ENCODE measurements at places on chromosomes 6 and 20.

- no peak for DNase-seq
Measured at GRCh38 chr6:140921366-140922226, 1211.1 kb upstream of the GJE1 start.

DNA sequence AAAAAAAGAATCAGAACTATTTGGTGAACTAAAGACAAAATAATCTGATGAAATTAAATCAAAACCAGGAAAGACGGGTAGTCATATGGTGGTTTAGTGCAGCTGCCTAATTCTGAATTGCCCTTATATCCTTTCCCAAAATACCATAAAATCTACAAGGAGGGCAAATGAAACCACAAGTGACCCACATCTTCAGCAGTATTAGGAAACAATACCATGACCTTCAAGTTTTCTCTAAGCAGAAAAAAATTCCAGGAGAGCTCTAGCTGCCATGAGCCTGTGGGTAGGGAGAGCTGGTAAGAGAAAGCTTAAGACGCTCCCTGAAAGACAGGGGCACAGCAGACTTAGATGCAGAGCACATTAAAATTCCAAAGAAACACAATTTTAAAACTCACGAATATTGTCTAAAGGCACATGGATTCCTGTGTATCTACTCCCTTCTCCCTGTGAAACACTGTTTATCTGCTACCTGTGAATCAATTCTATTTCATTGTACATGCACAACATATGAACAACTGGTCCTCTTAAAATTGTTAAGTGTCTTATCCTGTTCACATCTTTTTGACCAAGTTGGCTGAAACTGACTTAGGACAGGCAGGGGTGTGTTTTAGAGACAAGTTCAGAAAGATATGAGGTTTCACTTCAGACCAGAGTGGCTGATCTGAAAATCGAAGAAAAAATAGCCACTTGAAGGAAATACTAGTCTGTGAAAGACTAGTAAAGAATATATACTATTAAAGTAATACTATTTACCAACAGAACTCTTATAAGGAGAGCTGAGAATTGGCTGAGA, 153.6 kb upstream of the SHLD1 start:
- DNase-seq: no peak

GRCh38 chr20:11502671-11503070, 415.0 kb upstream of the BTBD3 start:
- no peak for DNase-seq

DNA sequence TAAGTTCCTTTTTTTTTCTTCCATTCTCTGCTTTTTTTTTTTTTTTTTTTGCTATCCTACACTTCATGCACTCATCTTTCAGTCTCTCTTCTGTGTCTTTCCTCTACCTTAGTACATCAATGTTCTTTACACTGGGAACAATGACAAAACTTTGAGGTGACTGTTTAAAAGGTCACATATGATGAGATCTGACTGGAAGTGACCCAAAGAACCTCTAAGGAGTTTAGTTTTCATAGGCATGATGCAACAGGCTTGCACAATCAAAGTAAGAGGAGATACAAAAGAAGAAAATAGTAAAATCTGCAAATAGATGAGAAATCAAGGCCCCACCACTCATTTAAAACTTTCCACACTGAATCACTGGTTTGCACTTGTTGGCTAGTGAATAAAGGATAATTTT, 840.8 kb downstream of the TBC1D32 start:
- no peak for DNase-seq

DNA sequence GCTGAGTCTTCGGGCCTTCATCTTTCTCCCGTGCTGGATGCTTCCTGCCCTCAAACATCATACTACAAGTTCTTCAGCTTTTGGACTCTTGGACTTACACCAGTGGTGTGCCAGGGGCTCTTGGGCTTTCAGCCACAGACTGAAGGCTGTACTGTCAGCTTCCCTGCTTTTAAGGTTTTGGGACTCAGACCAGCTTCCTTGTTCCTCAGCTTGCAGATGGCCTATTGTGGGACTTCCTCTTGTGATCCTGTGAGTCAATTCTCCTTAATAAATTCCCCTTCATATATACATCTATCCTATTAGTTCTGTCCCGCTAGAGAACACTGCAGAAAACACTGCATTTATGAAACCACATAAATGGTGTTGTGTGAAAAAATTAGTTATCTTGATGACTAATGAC, 13.9 kb upstream of the BCLAF1 start:
- no peak for DNase-seq

DNA sequence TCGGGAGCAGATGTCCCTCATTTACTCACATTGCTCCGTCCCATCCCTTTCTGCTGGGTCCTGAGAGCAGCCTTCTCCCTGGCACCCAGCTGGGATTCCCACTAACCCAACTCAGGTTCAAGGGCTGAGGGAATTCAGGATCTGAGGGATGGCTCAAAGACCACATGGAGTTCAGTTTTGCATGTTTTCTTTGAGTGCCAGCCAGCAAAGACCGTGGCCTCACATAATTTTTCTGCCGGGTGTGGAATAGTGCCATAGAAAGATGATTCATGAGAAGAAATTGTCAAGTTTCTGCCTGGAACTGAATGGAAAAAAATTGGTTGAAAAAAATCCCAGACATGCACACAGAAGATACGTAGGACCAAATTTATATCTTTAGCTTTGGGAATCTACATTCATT, 168.6 kb downstream of the CD83 start:
- no peak for DNase-seq

- no peak for DNase-seq
Measured at GRCh38 chr20:48039514-48039913, 254.2 kb upstream of the SULF2 start.

- peak; percentile 66 for DNase-seq
Measured at GRCh38 chr6:29723666-29724588, 693 bp downstream of the HLA-F start.

DNA sequence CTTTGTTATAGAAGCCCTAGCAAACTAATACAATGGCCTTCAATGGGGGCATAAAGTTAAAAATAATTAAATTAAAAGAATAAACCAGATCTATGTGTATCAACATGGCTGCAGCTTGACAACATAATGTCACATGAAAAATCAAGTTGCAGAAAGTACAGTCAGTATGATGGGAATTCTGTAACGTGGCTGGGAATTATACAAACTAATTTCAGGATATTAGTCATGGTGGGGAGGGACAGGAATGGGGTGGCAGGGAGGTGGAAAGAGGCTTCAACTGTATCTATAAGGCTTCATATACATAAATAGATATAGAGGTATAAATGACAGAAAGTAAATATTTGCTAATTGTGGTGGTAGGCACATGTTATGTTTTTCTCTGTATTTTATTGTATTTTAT, 107.1 kb downstream of the UNC5CL start:
- DNase-seq: no peak

DNA sequence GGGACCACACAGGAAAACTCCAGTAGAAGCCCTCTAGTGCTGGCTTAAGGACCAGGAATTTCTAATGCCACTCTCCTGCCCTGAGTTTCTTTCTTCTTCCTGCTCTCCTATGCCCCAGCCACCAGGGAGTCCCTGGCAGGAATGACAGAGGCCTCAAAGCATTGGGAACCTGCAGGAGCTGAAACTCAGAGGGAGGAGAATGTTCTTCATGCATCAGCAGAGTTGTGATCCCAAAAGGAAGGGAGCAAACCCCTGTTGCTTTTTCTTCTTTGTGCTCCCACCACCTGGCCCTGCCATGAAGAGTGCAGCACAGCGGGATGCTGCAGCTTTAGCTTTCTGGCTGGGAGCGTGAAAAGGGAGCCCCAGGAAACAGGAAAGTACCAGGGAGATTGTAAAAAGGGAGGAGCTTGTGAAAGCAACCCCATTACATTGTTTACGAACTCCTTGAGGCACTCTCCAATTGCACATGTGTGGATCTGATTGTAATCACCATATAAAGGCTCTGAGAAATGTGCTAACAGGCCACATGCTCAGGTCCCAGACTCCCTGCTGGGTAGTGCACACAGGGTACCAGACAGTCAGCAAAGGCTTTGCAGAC, 34.7 kb upstream of the FKBP1A start:
- DNase-seq: no peak
